Smooth muscle cell of the pulmonary artery (primary cell): ENCODE measurements at places on chromosomes 16 and 17. TPM values are rescaled to one million over a fixed set of nuclear protein-coding genes. Genes with fewer than 3 reads are reported as not detected.

Gene SLC12A3
- total RNA-seq, result not detected in 2 replicates

Gene SLC26A11
- 12.4 and 19.0 TPM in 2 replicates for total RNA-seq

Gene CAPNS2
- 0.59 and 0.89 TPM in 2 replicates for total RNA-seq

Gene CENPN
- total RNA-seq, result 14.8 and 24.9 TPM in 2 replicates

Gene MT1X
- total RNA-seq, result 16.5 and 18.4 TPM in 2 replicates

Gene KRT27
- not detected in 2 replicates for total RNA-seq

Gene CDYL2
- total RNA-seq, result 6.5 and 11.8 TPM in 2 replicates

Gene SLC6A2
- not detected in 2 replicates for total RNA-seq

Gene C16orf92
- total RNA-seq, result not detected in 2 replicates

Gene FOXF1
- total RNA-seq, result 0.46 and 6.1 TPM in 2 replicates

Gene SLC35G6
- total RNA-seq, result not detected in 2 replicates

Gene NOD2
- 0.17 and 0.26 TPM in 2 replicates for total RNA-seq

Gene KRT13
- not detected in 2 replicates for total RNA-seq

Gene PDIA2
- 1.6 and 1.7 TPM in 2 replicates for total RNA-seq

Gene HSD3B7
- total RNA-seq, result 28.9 and 50.4 TPM in 2 replicates

Gene ENPP7
- total RNA-seq, result not detected in 2 replicates

Gene ACBD4
- total RNA-seq, result 5.3 and 10.1 TPM in 2 replicates

Gene PIRT
- total RNA-seq, result not detected in 2 replicates

Gene HSF5
- not detected in 2 replicates for total RNA-seq

Gene TOX3
- not detected in 2 replicates for total RNA-seq

Gene KRTAP2-1
- total RNA-seq, result not detected in 2 replicates

Gene CCL14
- not detected in 2 replicates for total RNA-seq

Gene CCL3
- total RNA-seq, result not detected in 2 replicates

Gene PITPNC1
- total RNA-seq, result 23.2 and 25.7 TPM in 2 replicates

Gene FOXL1
- 16.4 and 17.4 TPM in 2 replicates for total RNA-seq

Gene KCNH4
- total RNA-seq, result 0.03 TPM in 1 of 2 replicates, not detected in the other

Gene KRTAP3-2
- total RNA-seq, result not detected in 2 replicates

Gene CLEC3A
- not detected in 2 replicates for total RNA-seq

Gene TNFRSF13B
- total RNA-seq, result not detected in 2 replicates

Gene KRTAP9-1
- total RNA-seq, result not detected in 2 replicates

Gene KRT39
- total RNA-seq, result not detected in 2 replicates

Gene PABPN1L
- not detected in 2 replicates for total RNA-seq
